Activated CD8-positive, alpha-beta T cell treated with anti-CD3 and anti-CD28 coated beads for 36 hours (primary cell): ENCODE measurements at places on chromosomes 7 and 10. TPM values are rescaled to one million over a fixed set of nuclear protein-coding genes. Genes with fewer than 3 reads are reported as not detected.

The UROS gene
- total RNA-seq = 30.9 TPM

The TMUB1 gene
- 59.7 TPM for total RNA-seq

DNA sequence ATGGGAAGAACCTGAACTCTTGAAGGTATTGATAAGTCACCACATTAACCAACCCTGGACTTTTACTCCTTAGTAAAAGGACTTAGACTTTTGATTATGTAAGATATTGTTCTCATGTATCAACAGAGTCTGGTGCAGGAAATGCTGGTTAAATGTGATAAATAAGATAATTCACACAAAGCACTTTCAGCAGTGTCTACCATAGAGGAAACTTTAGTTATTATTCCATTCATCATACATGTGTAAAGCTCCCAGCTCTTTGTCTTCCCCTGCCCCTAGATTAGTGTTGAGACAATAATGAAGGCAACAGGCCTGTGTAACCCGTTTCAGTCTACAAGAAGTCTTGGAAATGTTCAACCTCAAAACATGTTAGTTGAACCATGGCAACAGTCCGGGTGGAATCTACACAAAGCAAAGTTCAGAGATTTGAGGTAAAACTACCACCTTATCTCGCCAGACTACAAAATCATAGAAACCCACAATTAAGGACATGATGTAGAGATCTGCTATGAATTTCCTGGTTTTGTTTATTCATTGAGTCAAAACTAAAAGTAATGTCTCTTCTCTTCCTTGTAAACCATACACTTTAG is 109.9 kb upstream of the ADO start:
- H3K4me1 ChIP-seq = peaks cover 46% of the 10 kb centered on the region
- no peak overlapping the region for H3K27ac ChIP-seq
- peaks cover 11% of the 10 kb centered on the region for H3K36me3 ChIP-seq
- H3K27me3 ChIP-seq = no peaks in the 10 kb centered on the region
- DNase-seq = no peak

DNA sequence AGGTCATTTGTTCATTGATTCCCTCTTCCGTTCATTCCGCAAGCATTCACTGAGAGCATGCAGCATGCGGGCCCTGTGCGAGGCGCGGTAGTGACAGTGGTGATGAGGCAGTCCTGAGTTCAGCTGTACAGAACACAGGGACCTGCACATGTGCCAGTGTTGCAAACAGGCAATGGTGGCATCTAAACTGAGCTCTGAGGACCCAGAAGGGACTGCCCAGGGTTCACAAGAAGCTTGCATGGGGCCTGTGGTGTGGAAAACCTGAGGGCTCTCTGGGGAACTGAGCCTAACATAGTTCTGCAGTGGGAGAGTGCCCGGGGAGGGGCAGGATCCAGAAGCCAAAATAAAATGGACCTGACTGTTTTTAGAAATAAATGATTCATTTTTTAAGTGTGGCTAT is 13.2 kb downstream of the ZNF488 start:
- H3K4me1 ChIP-seq = no peaks in the 10 kb centered on the region
- H3K36me3 ChIP-seq = no peaks in the 10 kb centered on the region
- H3K27ac ChIP-seq = no peak overlapping the region
- no peak overlapping the region for H3K4me3 ChIP-seq
- DNase-seq = no peak

The AGR2 gene
- total RNA-seq = not detected

The IL6 gene
- not detected for total RNA-seq
